ENCODE measurements at places on chromosomes 4 and X.

DNA sequence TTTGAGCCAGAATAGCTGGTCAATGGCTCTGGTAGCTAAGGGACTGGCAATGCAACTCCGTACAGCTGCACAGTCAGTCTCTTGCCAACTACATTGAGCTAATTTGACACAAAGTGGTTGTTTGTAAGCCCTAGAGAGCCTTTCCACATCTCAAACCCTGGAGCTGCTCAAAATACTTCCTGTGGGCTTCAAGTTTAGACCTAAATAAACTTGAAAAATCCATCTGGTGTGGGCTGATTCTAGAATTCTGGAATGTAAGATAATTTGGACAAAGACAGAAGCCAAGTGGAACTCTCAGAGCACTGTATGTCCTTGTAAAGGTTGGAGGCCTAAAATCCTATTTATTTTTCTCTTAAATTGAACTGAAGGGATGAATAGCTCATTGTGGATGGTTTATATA, 380.8 kb downstream of the SPRY1 start:
- no peak for DNase-seq

GRCh38 chr4:158065603-158066002, 107.2 kb downstream of the GASK1B start:
- no peak for DNase-seq

GRCh38 chr4:5338531-5338930, 287.3 kb downstream of the STK32B start:
- no peak for DNase-seq

GRCh38 chrX:2176733-2177132, 324.0 kb downstream of the DHRSX start:
- peak; percentile 32 for DNase-seq

DNA sequence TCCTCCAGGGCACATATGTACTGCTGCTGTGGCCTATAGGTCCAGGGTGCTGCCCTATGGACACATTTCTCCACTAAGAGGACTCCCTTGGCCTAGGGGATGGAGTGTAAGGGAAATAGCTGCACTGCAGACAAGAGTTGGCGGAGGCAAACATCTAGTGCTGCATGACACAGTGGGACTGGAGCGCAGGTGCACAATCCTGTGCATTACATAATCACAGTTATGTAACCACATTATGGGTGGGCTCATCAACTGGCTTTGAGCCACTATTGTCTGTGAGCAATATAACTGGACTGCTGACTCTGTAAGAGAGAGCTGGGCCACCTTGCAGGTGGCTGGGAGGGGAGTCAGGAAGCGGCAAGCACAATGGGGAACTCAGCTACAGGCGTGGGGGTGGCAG, 3.2 kb upstream of the TIGD2 start:
- DNase-seq: no peak

DNA sequence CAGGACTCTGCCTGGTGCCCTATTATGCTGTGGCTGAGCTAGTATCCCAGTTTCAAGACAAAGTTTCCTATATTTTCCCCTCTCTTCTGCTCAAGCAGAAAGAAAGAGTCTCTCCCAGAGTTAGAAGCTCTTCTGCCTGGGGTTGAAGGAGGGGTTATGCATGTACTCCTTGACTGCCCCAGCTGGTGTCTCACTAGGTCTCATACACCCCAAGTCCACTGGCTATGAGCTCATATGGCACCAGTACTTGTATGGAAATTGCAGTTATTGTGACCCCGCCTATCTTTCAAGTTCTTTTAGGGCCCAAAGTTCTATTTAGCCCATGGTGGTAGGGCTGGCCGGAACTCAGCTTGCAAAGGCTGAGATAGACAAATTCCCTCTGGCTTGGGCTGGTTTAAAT, 131.8 kb downstream of the NBDY start:
- DNase-seq: no peak

GRCh38 chr4:105632599-105632998, 75.9 kb downstream of the INTS12 start:
- no peak for DNase-seq

DNA sequence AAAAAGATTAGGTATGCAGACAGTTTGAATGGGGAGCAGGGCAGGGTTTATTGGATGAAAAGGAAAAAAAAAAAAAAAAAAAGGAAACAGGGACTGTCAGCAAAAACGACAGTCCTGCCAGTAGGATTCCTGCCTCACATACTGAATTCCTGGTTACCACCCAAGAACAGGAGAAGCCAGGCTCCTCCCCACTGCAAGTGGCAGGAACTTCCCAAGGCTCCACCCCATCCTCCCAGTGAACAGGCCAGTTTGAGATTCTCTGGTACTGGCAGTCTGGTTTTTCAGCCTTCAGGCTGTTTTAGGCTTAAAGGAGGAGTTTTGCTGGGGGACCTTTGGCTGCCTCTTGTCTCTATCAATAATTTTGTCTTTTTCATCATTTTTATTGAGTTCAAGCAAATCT, 360.0 kb upstream of the CXorf51A start:
- no peak for DNase-seq

GRCh38 chr4:161564230-161564834, 599.5 kb downstream of the FSTL5 start:
- no peak for DNase-seq

DNA sequence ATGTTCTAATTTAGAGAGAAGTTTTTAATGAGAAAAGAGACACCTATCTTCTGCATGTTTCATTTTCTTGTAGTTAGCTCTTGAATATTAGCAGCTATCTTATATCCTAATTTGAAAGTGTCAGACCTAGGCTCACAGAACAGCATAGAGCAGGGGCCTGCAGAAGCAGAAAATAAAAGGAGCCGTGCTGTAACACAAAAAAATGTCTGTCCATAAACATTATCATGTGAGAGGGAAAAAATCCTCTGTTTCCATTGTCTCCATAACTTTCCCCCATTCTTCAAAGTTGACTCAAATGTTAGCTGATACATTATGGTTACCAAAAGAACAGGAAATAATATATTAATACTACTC, 329.2 kb upstream of the EPHA5 start:
- DNase-seq: no peak

- no peak for DNase-seq
Observed at GRCh38 chrX:121014826-121015225, 29.3 kb upstream of the CT47A1 start.

GRCh38 chrX:109343671-109344070, 138.2 kb downstream of the GUCY2F start:
- DNase-seq: no peak

DNA sequence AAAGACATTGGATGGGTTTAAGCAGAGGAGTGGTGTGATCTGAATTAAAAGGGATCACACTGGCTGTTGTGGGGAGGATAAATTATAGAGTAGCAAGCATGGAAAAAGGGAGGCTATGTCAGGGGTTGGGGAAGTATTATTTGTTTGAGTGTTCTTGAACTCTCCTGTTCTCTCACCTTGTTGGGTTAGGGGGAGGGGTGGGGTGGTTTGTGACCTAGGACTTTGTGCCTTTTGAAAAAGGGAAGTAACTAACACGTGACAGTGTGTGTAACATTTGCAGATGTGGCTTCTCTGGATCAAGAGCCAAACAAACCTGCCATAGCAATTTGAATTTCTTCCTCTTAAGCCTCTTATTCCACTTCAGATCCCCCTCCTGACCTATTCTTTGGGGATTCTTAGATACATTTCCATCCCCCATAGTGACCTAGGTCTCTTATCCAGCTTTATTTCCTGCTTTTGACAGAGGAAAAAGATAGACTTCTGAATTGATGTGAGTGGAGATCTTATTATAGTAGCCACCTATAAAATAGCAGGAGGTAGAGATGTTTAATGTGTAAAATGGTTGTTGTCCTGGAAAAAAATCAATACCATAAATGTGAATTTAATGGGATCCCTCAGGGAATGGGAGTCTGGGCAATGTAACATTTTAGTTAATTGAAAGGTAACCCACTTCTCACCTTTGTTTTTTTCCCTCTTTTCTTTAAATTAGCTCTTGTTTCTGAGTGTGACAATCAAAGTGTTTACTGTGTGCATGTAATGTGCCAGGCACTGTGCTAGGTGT, 120.4 kb downstream of the CT47B1 start:
- no peak for DNase-seq

DNA sequence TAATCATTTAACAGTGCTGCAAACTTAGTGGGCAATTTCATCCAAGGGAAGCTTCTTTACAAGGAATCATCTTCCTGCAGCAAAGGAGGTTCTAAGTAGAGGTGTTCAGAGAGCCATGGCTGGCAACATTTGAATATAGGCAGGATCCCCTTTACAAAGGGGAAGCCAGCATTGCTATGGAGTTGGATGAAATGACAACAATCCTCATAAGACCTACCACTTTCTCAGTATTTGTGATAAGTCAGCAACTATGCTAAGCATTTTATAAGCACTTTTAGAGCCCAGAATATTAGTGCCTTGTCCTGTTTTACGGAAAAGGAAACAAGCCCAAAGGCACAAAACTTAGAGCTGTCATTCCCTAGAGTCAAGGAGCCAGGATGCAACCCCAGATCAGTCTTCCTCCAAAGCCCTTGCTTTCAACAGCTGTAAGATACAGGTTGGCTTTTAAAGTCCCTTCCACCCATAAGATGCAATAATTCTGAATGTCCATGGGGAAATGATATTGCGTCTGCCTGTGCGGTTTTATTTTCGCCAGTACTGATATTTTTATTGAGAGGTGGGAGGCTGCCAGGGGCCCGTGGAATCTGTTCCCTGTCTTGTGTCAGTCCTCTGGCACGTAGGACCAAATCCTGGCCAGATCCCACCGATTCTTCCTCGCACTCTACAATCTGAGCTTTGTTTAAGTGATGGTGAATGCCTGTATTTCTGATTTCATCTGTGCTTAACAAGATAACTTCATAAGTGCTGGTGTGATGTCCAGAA, 59.1 kb downstream of the SMIM20 start:
- DNase-seq: no peak

GRCh38 chr4:137536789-137537561, 4.7 kb upstream of the PCDH18 start:
- DNase-seq: no peak

GRCh38 chr4:113610537-113610936, 151.0 kb downstream of the CAMK2D start:
- no peak for DNase-seq

DNA sequence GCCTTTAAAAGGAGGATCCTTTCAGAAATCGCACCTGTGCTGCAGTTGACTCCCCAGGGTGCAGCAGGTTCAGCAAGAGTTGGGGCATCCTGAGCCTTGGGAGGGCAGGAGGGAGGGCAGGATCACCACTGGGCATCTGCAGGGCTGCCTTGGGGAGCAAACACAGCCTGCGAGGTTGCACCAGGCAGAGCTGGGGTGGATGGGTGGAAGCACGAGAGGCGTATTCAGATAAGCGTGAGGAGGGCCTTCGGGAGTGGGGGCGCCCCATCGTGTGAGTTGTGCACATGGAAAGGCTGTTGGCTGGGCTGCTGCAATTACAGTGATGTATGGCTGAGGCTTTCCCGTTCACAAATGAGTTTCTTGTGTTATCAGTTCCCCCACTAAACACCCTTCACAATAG, 55.5 kb downstream of the PSAPL1 start:
- no peak for DNase-seq

DNA sequence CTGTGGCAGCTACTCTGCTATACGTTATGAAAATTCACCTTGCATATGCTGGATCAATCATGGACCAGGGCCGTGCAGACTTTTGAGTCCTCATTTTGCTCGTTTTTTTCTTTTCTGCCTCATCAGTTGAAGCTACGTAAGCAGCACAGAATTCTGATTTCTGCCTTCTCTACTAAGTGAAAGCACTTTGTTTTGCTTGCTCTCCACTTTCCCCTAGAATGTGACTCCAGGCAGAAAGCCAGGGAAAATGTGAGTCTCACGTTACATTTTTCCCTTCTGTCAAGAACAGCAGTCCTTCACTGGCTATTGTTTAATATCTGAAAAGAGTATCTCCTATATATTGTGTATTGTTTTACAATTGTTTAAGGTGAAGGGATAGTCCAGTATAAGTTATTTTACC, 1840.1 kb downstream of the PCDH7 start:
- peak; percentile 4 for DNase-seq

DNA sequence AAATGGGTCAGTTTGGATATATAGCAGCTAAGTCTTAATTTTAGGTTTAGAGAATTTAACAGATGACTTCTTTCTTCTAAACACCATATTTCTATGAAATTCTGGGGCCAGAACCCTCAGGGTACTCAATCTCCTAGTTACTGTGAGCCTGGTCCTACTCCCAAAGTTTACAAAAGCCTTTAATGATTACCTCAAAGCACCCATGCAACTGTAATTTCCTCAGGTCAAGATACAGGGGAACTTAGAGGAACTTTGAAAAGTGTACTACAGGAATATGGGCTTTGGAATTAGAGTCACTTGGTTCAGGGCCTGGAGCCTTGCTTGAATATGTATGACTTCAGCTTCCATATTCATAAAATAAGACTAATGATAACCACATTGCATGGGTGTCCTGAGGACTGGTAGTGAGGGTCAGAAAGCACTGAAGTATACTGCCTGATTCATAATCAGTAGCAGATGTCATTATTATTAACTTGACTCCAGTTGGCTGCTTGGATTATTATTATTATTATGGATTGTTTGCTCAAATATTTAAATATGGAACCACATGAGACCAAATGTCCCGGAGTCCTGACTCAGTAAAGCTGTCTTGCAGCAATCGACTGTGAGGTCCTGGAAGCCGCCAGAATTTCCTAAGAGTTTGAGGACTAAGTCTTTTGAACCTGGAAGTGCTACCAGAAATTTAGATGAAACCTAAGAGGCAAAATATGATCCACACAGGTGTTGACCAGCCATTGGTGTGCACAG, 2.0 kb upstream of the ADH7 start:
- DNase-seq: no peak

DNA sequence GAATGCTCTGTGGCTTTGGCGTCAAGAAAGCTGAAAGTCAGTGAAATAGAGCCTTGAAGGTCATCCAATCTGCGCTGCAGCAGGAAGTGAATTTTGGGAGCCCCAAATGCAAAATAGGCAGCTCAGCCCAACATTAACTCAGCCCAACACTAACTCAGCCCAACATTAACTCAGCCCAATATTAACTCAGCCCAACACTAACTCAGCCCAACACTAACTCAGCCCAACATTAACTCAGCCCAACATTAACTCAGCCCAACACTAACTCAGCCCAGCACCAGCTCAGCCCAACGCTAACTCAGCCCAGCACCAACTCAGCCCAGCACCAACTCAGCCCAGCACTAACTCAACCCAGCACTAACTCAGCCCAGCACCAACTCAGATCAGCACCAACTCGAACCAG, 71.5 kb downstream of the SORBS2 start:
- no peak for DNase-seq

DNA sequence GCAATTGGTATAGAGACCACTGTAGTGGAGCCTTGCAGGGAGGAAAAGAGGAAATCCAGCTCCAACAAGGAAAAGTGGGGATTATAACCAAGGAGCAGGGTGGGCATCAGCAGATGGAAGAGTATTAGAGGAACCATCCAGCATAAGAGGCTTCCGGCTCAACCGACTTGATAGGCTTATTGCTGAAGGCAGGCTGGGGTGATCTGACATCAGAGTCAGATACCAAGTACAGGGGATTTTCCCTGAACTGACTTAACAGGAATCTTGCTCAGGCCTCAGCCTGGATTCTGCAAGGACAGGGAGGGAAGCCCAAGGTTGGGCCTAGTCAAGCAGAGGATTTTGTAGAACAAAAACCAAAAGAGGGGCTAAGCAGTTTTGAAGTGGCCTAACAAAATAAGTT, 129.6 kb downstream of the DCLK2 start:
- DNase-seq: no peak

- no peak for DNase-seq
Observed at GRCh38 chr4:147754037-147754445, 22.2 kb downstream of the ARHGAP10 start.

GRCh38 chr4:110195561-110196205, 2.7 kb downstream of the ELOVL6 start:
- DNase-seq: no peak

- no peak for DNase-seq
Observed at GRCh38 chr4:169682372-169683047, 62.1 kb downstream of the CLCN3 start.

GRCh38 chr4:59341506-59341905, 1858.6 kb upstream of the ADGRL3 start:
- DNase-seq: no peak

- no peak for DNase-seq
Observed at GRCh38 chr4:176641237-176641636, 151.5 kb downstream of the VEGFC start.
